Astrocyte (in vitro differentiated cells and primary cell): ENCODE measurements at places on chromosomes 6 and 20. TPM values are rescaled to one million over a fixed set of nuclear protein-coding genes. Genes with fewer than 3 reads are reported as not detected.

GRCh38 chr6:146389740-146390139 is 153.9 kb upstream of the RAB32 start:
- DNase-seq: no peak

DNA sequence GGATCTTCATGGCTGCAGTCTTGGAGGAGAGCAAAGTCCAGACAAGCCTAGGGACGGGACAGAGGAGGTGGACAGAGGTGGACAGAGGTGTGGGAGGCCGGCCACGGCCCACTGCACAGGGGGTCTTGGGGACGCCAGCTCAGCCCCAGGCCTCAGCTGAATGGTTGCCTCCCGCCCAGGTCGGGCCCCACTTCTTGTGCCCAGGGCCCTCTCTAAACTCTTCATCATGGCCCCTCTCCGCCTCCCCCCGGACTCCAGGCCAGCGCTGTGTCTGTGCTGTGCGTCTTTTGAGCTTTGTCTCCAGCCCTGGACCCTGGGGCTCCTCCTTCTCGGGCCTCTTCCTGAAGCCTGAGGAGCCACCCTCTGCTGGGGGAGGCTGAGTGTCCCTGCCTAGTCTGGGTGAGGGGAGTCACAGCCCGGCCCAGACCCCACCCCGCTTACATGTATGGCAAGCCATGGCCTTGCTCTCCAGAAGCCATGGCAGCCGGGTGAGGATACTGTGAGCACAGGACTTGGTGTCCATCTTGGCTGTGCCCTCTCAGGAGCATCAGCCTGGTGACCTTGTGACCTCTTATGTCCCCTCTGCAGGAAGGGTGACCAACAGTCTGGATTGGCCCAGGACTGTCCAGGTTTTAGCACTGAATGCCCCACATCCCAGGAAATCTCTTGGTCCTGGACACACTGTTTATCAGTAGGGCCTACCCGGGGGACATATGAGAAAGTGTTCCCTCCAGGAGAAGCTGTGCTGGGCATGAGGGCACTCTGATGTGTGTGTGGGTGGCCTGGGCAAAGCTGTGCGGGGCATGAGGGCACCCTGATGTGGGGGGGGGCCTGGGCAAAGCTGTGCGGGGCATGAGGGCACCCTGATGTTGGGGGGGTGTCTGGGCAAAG is 9.4 kb upstream of the NPBWR2 start:
- no peak for DNase-seq

GRCh38 chr20:58833921-58834320 is 16.8 kb downstream of the GNAS-AS1 start:
- DNase-seq: no peak

DNA sequence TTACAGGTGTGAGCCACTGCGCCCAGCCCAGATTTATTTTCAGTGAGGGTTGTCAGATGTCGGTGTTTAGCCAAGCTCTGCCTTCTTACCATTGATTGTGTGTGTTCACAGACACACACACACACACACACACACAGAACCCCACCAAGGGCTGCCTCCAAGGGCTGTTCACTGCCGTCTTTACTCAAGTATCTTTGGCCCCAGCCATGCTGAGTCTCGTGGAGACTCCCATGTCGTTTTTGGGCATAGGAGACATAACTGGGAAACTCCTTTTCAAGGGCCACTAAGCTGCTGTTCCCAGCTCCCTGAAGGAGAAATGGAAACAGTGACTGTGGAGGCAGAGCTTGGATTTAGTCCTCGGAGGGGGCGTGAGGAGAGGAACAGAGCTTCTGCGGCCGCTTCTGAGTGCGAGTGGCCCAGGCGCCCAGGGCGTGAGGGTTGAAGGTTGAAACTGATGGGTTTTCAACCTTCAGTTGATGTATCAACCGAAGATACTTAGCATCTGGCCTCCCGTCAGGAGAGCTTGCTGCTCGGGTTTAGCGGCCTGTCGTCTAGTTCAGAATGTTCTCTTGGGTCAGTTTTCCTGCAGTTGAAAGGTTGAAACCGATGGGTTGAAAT is 243.6 kb downstream of the TTLL2 start:
- DNase-seq: no peak

DNA sequence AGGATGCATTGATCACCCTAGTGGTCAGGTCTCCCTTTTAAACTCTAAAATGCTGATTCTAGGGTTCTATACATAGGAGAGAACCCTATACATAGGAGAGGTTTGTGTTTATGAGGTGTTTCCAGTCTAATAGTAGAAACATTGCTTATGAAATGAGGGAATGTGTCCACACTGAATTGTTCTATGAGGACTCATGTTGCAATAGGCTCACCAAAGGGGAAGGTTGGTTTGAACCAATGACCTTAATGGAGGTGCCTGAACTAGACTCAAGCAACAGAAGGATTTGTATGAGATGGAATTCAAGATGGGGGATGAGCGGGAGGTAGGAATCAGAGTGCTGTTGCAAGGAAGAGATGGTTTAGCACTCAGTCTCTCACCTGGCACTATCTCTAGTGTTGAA is 33.5 kb upstream of the UBR2 start:
- DNase-seq: no peak

DNA sequence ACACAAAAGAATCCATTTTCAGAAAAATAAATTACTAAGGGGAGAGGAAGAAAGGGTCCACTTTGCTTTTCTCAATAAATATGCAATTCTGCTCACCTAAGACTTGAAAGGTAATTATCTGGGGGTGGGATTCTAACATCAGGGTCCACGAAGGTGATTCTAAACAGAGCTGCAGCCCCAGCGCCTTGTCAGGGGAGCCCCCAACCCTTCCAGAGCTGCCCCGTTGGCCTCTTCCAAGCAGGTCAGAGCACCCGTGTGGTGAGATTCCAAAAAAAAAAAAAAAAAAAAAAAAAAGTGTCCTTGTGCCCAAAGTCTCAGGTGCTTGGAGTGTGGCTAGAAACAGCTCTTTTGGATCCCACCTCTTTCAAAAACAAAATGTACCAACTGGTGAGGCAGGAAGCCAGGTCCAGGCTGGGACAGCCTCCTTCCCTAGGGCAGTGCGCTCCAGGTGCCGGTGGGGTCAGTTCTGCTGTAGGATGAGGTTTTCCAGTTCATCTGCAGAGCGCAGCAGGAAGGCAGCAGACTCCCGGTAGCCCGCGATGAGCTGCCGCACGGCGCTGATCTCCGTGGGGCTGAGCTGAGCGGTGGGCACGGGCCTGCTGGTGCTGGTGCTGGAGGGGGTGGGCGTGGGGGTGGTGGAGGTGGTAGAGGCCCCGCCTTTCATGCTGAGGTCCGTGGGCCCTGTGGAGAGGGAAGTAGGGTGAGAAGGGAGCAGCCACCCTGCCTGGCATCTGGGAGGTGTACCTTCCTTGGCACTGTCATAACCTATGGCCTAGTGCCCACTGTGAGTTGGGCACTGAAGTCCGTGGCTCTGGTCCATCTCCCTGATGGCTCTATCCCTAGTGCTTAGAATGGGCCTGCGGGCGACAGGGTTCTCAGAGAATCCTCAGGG is 89.3 kb downstream of the ASXL1 start:
- DNase-seq: no peak

CFAP61 gene
- not detected in 2 replicates for total RNA-seq

MAN1A1 gene
- total RNA-seq: 11.7 and 13.2 TPM in 2 replicates

GRCh38 chr20:58906894-58907293 is 54.4 kb downstream of the GNAS start:
- peak; percentile 70 for DNase-seq

- no peak for DNase-seq
Observed at GRCh38 chr6:168120390-168121302, 41.6 kb upstream of the FRMD1 start.

- no peak for DNase-seq
Observed at GRCh38 chr6:136980070-136980469, 58.0 kb downstream of the SLC35D3 start.

DNA sequence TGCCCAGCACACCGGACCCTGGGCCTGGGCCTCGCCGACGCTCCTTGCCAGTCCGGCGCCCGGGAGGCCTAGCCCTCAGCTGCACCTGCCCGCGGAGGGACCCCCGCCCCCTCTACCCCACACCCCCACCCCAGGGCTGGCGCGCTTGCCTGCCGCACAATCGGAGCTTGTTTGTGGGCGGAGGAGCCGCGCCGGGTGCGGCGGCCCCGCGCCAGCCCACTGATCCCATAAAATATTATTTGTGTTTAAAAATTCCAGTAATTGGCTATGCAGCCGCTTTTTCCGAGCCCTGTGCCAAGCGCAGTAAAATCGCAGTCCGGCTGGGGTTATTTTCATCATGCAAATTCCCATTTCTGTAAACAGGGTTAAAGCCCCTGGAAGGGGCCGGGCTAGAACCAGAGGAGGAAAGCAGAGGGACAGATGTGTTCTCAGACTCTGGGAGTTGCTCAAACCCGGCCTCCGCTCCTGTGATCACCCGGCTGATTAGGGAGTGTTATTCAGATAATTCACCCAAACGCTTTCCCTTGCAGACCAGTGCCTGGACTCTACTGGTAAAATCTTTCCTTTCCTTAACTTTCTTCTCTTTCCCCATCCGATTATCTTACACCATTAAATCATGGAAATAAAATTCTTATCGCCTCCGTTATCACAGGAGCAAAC is 93.1 kb downstream of the NCR2 start:
- DNase-seq: no peak

DNA sequence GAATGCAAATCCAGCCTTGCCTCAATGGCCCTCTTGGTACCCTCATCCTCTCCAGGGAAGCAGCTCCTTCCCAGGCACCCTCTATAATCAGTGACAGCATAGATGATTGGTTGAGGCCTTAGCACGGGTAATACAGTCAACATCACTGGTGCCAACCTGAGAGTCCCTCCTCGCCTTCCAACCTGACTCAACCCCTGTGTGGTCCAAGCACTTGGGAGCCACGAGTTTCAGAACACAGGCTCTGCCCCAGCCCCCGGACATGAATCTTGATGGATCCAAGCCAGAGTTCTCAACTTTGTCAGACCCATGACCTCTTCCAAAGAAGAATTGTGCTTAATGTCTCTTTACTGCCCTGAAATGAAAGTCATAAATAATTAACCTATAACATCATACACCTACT is 213.9 kb downstream of the PREX1 start:
- DNase-seq: no peak

SYCP2 gene
- 0.27 and 0.72 TPM in 2 replicates for total RNA-seq

- peak; percentile 32 for DNase-seq
Observed at GRCh38 chr6:147131532-147132128, 72.6 kb upstream of the STXBP5 start.

DNA sequence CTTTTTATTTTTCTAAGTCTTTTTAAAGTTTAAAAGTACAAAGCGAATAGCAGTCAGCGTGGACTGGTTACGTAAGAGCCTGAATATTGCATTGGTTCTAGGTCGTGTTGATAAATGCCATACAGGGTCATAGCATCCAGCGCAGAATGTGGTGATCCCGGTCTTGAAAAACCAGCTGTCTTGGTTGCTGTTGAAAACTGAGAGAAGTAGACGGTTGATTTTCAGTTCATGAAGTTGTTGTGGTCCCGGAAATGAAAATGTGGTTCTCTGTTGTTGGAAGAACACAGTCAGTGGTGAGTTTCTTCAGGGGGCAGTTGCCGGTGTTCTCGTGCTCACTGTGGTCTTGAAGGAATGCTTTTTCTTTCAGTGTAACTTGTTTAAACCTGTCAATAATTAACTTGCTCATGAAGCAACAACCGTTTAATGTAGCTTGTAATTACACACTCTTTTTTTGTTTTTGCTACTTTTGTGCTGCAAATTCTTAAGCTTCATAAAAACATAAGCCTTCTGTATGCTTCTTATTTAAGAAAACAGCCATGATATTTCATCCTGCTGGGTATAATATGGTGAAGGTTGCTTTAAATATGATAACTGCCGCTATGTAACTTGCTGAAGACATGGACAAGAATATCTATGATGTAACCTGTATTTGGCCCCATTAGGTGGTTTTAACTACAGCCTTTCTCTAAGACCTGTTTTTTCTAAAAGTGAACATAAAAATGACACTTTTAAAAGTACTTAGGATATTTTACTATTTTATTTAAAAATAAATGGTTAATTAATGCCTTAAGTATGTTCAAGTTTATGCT is 64.8 kb upstream of the KIF25 start:
- no peak for DNase-seq

LINC00237 gene
- not detected in 2 replicates for total RNA-seq

DNA sequence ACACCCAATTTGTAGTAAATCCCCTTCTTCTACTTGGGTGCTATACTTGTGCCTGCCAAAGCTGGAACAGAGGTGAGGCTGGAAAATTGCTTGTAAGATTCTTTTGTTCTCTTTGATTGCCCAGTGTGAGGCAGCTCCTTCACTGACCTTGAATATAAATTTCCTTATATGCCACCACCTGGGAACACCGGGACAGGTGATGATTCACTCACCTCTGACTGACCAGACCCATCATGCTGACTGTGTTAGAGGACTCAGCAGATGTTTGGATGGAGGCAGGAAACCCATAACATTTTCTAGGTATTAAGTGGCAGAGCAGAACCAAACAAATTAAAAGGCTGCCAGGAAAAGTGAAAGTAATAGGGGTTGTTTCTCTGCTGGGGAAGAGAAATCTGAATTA is 120.9 kb downstream of the GRM1 start:
- DNase-seq: no peak

GRCh38 chr20:38515631-38516030 is 43.0 kb downstream of the RALGAPB start:
- DNase-seq: no peak

GRCh38 chr6:27893836-27894807 is 18.1 kb downstream of the OR2B2 start:
- peak; percentile 92 for DNase-seq

DNA sequence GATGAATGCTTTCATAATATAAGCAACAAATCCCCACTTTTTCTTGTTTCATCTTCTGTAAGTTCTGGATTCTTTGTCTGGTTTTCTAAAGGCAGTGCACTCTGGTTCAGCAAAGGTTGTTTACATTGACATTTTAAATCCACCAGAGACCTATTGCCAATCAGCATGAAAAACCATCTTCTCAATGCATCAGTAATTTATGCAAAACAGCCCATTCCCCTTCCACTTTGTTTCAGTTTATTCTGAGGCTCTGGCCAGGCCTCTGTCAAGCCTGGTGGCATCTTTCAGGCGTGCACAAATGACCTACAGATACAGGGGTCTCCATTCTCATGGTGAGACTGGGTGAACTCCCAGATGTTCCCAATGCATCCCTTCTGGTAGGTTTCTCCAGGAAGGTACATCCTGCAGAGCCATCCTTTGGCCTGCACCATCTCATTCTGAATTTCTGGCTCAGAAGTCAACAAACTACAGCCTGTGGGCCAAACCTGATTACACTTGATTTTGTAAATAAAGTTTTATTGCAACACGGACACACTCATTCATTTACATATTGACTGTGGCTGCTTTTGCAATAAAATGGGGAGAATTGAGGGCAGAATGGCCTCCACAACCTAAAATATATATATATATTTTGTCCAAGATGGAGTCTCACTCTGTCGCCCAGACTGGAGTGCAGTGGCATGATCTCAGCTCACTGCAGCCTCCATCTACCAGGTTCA is 405.4 kb downstream of the PREX1 start:
- no peak for DNase-seq

- DNase-seq: no peak
Observed at GRCh38 chr6:14986370-14986769, 259.5 kb upstream of the JARID2 start.

FBXO30 gene
- 12.8 and 13.6 TPM in 2 replicates for total RNA-seq

DEFB132 gene
- not detected in 2 replicates for total RNA-seq
